Left ventricle myocardium superior (tissue), 1 donor: ENCODE measurements at places on chromosomes 4 and X. TPM values are rescaled to one million over a fixed set of nuclear protein-coding genes. Genes with fewer than 3 reads are reported as not detected.

DNA sequence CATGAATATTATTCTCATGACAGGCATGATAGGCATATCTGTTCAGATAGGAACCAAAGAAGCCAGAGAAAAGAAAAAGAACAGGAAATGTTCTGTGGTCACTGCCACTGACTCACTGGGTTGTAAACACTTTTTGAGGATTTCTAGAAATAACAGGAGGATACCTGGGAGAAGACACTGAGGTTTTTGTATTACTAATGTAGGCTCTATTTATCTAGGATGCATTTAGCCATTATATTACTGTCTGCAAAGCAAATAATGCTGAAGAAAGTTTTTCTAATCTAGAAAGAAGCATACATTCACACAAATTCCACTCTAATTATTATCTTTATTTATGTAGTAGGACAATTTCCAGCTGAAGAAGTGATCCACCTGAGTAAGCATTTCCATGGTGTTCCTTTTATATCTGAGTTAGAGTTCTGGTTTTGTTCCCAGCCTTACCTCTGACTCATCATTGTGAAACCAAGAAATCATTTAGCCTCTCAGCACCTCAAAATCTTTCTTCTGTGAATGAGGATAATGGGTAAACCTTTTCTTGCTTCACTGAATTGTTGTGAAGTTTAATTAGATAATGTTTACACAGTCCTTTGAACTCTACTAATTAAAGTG, 40.2 kb upstream of the EPGN start:
- DNase-seq = no peak

GRCh38 chrX:96405842-96406241, 278.8 kb upstream of the DIAPH2 start:
- DNase-seq = no peak

DNA sequence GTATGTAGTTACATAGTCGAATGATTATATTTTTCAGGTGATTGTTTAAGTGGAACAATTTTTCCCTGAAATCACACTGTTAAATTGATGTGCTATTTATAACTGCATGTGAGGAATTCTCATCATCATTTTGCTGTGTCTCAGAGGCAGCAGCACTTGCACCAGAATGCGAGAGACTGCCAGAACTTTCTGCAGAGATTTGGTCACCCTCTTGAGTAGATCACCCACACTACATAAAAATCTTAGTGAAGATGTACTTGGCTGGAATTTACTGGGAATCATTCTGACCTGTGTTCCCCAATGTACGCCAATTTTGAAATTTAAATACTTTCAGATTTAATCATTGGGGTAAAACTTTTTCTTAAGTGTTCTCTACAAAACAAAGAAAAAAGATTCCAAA, 5.4 kb downstream of the UGT2B4 start:
- no peak for DNase-seq

- no peak for DNase-seq
These were observed 734.6 kb downstream of the GLUD2 start for GRCh38 chrX:121781991-121782390.

The PDLIM3 gene
- 123 TPM for total RNA-seq
